Activated naive CD4-positive, alpha-beta T cell (primary cell): ENCODE measurements at places on chromosomes 3 and 15.
A peak's percentile ranks its signal among the peaks of the same experiment; 100 is the strongest.

- no peak for DNase-seq
Measured at GRCh38 chr3:197524128-197524527, 31.6 kb downstream of the BDH1 start.

- DNase-seq, result no peak
Measured at GRCh38 chr3:104273046-104273649, 1093.6 kb upstream of the ALCAM start.

DNA sequence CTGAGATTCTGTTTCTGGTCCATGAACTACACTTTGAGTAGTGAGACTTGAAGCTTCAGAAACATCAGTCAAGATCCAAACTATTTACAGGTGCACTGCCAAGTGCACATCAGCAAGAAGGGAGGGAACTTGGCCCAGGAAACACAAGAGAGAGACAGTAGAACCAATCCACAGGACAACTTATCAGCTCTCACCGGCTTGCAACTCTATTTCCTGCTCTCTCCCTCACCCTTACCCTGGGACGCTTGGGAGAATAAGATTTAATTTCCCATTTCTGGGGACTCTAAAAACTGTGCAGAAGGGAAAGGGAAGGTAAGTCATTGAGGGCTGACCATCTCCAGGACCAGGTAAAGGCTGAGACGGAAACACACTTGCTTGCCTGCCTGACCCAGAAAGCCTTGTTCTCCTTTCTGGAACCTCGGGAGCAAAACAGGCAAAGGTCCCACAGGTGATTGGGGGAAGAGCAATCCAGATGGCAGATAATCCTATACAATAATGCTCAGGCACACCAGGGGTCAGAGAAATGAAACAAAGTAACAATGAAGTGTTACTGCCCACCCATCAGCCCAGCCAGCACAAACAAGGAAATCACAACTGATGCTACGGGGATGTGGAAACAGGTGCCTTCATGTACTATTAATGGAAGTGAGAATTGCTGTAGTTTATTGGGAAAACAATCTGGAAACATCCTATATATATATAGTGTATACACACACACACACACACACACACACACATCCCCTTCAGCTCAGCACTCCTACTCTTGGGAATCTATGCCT, 154.4 kb downstream of the XXYLT1 start:
- no peak for DNase-seq

- DNase-seq, result no peak
Measured at GRCh38 chr3:38969317-38970235, 82.2 kb downstream of the SCN11A start.

DNA sequence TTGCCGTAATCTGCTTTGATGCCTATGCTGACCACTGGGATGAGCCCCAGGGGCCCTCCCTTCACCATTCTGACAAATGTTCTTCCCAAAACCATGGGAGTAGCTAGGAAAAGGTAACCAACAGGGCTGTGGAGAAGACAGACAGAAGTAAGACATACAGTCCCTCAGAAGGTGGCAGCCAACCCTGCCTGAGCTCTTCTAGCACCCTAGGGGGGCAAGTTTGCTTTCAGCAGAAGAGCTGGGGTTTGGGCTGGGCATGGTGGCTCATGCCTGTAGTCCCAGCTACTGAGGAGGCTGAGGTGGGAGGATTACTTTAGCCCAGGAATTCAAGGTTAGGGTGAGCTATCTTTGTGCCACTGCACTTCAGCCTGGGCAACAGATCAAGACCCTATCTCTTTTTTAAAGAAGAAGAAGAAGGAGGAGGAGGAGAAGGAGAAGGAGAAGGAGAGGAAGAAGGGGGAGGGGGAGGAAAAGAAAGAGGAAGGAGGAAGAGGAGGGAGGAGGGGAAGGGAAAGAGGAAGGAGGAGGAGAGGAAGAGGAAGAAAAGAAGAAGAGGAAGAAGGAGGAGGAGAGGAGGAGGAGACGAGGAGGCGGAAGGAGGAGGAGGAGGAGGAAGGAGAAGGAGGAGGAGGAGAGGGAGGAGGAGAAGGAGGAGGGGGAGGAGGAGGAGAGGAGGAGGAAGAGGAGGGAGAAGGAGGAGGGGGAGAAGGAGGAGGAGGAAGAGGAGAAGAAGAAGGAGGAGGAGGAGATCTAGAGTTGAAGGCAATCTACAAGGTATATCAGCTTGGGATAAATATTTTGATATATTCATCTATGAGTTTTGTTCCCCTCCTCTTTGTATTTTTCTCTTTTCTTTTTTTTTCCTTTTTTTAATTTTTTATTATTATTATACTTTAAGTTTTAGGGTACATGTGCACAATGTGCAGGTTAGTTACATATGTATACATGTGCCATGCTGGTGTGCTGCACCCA, 44.9 kb upstream of the ABHD2 start:
- DNase-seq, result no peak

- DNase-seq, result no peak
Measured at GRCh38 chr3:126022741-126023359, 53.9 kb downstream of the ROPN1B start.

GRCh38 chr3:17742880-17743657, 638 bp upstream of the TBC1D5 start:
- no peak for DNase-seq

DNA sequence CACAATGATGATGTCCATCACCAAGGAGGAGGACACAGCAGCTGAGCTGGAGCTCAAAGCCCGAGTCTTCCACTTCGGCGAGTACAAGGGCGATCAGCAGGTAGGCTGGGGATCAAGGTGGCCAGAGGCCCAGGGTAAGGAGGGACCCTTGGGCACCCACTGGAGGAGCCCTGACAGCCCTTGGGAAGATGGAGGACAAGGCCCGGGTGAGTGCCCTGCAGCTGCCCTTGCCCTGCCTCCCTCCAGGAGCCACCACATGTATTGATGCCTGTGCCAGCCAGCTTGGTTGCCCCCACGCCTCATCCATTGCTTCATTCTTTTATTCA, 38.4 kb downstream of the CFAP100 start:
- no peak for DNase-seq

DNA sequence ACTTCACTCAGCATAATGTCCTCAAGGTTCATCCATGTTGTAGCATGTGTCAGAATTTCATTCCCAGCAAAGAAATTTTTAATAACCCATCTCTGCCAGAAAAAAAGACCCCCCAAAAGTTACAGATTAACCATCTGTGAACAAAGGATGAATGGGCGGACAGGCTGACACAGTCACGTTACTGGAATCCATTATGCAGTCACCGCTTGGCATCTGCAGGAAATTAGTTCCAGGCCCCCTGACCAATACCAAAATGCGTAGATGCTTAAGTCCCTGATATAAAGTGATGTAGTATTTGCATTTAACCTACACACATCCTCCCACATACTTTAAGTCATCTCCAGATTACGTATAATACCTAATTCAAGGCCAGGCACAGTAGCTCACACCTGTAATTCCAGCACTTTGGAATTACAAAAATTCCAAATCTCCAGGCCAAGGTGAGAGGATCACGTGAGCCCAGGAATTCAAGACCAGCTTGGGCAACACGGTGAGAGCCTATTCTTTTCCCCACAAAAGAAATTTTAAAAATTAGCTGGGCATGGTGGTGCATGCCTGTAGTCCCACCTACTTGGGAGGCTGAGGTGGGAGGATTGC, 1.5 kb upstream of the SLC12A8 start:
- DNase-seq, result no peak

DNA sequence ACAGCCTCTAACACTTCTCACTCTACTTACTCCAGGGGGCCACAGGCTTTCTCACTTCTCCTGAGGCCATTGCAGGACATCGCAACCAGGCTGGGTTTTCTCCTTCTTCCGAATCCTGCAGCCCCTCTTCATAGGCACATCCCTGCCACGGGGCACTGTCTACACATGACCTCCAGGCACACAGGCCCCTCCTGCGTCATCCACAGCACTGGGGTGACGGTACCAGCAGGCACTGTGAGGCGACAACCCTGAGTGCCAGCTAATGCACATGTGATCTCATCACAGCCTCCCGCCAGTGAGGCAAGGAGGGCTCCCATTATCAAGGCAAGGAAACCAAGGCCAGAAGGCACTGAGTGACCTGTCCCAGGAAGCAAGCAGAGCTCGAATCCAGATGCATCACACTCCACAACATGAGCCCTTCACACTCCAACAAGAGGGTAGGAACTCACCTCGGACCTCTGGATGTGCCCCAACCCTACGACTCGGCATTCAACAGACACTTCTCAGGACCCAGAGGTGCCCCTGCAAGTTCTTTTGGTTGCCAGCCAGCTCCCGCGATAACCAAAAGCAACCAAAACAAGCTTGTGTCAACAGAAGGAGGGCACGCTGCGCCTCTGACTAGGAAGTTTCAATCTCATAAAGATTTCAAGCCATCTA, 16.7 kb downstream of the FAM174B start:
- DNase-seq, result no peak

- DNase-seq, result peak; percentile 22
Measured at GRCh38 chr3:39146611-39147591, 6.5 kb downstream of the CSRNP1 start.

DNA sequence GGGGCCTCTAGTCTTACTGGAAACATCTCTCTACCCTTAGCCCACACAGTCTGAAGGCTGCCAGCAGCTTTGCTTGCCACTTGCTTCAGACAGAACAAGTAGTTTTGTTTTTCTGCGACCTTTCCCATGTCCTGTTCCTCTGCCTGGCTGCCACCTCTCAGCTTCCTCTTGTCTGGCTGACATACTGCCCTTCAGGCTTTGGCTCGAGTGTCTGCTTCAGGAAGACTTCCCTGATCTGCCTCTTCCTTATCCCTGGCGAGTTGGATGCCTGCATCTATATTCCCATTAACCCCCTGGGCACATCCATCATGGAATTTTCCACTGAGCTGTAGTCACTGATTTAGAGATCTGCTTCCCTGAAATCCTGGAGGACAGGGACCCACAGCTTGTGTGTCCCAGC, 25.1 kb upstream of the CPNE9 start:
- DNase-seq, result no peak

DNA sequence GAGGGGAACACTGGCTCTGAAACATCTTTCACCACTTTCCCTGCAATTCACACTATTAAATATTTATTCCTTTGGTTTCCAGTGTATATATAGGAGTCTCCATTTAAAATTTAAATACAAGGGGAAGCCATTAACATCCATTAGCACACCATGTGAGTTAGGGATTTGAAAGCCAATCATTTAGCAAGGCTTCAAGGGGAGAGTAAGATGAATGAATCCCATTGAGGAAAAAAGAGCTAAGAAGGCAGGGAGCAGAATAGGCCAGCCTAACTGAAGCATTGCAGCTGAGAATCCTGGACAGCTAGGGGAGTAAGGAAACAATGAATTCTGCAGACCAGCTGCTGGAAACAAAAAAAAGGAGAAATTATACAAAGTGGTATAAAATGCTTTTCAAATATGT, 426.1 kb downstream of the IL5RA start:
- DNase-seq, result no peak
